K562 (cell line): ENCODE measurements at places on chromosomes 2 and 18. TPM values are rescaled to one million over a fixed set of nuclear protein-coding genes. Genes with fewer than 3 reads are reported as not detected.

DNA sequence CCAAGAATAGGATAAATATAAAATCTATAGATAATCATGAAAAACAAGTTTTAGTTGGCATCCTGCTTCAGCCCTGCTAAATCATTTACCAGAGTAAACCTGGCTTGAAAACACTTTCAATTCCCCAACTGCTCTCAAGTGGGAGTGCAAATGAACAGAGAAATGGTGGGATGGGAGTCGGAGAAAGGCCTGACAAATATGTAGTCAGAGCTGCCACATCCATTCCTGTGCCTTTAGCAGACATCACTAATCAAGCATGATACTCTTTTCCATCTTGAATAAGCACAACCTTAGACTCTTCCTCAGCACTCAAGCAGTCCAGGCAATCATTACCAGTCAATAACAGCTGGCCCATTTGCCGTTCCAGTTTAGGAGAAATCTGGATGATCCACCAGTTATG is 101.3 kb downstream of the ANKRD44 start:
- peaks cover 14% of the 10 kb centered on the region; the same call in 2 of the 3 replicates for H3K4me1 ChIP-seq
- peaks cover 10% of the 10 kb centered on the region for H3K27me3 ChIP-seq
- no peak overlapping the region for H3K27ac ChIP-seq
- no peak for DNase-seq

DNA sequence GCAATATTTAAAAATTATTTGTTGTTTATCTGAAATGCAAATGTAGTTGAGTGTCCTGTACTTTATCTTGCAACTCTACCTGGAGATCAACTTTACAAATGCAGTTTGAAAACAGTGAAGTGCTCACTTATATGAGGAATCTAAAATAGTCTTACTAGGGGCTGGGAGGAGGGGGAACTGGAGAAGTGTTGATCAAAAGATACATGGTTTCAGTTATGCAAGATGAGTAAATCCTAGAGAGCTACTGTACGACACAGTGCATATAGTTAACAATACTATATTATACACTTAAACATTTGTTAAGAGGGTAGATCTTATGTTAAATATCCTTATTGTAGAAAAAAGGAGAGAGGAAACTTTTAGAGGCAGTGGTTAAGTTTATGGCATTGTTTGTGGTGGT is 241.9 kb downstream of the BCL11A start:
- no peaks in the 10 kb centered on the region for H3K36me3 ChIP-seq
- no peaks in the 10 kb centered on the region for H3K27me3 ChIP-seq
- DNase-seq: no peak
- H3K4me1 ChIP-seq: no peaks in the 10 kb centered on the region
- H3K27ac ChIP-seq: no peak overlapping the region

GRCh38 chr2:201344663-201345366 is 12.3 kb downstream of the FLACC1 start:
- H3K27me3 ChIP-seq: no peaks in the 10 kb centered on the region
- no peaks in the 10 kb centered on the region for H3K36me3 ChIP-seq
- no peaks in the 10 kb centered on the region for H3K4me1 ChIP-seq
- H3K27ac ChIP-seq: no peak overlapping the region

Gene CDH20
- not detected in 2 replicates for total RNA-seq

Gene IL1F10
- total RNA-seq: not detected in 2 replicates

Gene TTLL4
- total RNA-seq: 46.3 and 53.2 TPM in 2 replicates

DNA sequence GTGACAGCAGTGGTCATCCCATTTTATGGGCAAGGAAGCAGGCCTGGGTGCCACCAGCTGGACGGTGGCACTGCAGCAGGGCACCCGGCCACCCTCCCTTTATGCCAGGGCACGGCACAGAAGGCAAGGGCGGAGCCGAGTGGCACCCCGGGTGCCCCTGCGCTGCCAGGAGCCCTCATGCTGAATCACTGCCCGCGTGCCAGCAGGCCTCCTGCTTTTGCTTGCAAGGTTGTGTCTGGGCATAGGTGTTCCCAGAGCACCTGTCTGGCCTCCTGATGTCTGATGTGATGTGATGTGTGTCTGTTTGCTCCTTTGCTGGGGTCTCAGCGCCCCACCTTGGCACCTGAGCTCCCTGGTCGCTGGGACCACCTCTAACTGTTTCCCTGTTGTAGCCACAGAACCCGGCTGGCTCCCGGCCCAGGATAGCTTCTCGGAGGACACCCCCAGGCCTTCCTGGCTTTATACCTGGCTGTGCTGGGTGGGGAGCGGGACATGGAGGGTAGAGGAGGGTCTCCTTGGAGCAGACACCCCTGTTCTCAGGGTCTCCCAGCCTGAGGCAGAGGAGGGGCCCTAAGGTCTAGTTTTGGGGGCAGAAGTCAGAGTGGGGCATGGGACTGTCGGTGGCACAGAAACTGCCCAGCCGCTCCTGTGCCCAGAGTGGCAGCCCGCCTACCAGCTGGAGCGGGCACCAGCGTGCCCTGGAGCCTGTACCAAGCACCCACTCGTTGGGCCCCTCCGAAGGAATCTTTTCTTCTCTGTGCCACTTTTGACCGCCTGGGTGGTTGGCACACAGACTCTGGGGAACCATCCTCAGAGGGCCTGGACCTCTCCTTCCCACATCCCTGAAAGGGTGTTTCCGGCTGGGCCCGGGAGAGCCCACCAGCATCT is 3.6 kb downstream of the GPC1 start:
- H3K4me3 ChIP-seq: no peak overlapping the region
- H3K36me3 ChIP-seq: no peaks in the 10 kb centered on the region
- H3K4me1 ChIP-seq: peaks cover 30% of the 10 kb centered on the region
- no peak for DNase-seq
- H3K27me3 ChIP-seq: no peaks in the 10 kb centered on the region

GRCh38 chr18:6120820-6121279 is 225.5 kb upstream of the TMEM200C start:
- H3K27me3 ChIP-seq: no peaks in the 10 kb centered on the region
- H3K4me1 ChIP-seq: no peaks in the 10 kb centered on the region
- no peak overlapping the region for H3K27ac ChIP-seq

GRCh38 chr2:17030047-17030446 is 364.4 kb upstream of the CYRIA start:
- no peaks in the 10 kb centered on the region for H3K27me3 ChIP-seq
- no peak overlapping the region for H3K4me3 ChIP-seq
- no peak for DNase-seq
- H3K27ac ChIP-seq: no peak overlapping the region
- no peaks in the 10 kb centered on the region for H3K4me1 ChIP-seq
- no peaks in the 10 kb centered on the region for H3K36me3 ChIP-seq

DNA sequence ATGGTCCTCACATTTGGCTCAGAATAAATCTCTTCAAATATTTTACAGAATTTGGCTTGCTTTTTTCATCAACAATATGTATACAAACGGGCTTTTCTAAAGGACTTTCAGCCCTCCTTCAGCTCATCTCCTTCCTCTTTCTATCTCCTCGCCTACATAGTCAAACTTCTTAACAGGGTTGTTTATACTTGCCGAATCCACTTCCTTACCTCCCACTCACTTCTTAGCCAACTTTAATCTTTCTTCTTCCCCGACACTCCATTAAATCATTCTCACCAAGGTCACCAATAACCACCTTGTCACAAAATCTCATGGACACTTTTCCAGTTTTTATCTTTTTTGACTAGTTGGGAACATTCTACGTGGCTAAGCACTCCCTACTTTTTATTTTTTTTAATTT is 325.2 kb downstream of the PLCL1 start:
- H3K4me1 ChIP-seq: no peaks in the 10 kb centered on the region; the same call in 1 of the 2 replicates
- H3K4me3 ChIP-seq: no peak overlapping the region
- no peak overlapping the region for H3K27ac ChIP-seq

- no peak within 1 kb of the TSS for H3K4me3 ChIP-seq
- DNase-seq: no peak
- no peaks in the 10 kb centered on the region for H3K27me3 ChIP-seq
- H3K27ac ChIP-seq: no peak within 1 kb of the TSS
- H3K36me3 ChIP-seq: no peaks in the 10 kb centered on the region
Measured at GRCh38 chr2:200585730-200586643, at the start of gene AOX1. Gene AOX1, plus strand, starts transcription at chr2:200586014. Its CDS starts 95 bp downstream, at chr2:200586109.

Gene GREB1
- total RNA-seq: 0.42 and 1.3 TPM in 2 replicates

Gene CELF4
- 0.24 TPM in 1 of 2 replicates, not detected in the other for total RNA-seq

- no peak overlapping the region for H3K4me3 ChIP-seq
- no peak overlapping the region for H3K27ac ChIP-seq
- no peaks in the 10 kb centered on the region for H3K27me3 ChIP-seq
- H3K4me1 ChIP-seq: no peaks in the 10 kb centered on the region
- DNase-seq: no peak
Measured at GRCh38 chr2:163709270-163709669, 26.5 kb downstream of the FIGN start.
